Lower lobe of right lung (tissue), 2 donors: ENCODE measurements at places on chromosomes 1 and 21.

DNA sequence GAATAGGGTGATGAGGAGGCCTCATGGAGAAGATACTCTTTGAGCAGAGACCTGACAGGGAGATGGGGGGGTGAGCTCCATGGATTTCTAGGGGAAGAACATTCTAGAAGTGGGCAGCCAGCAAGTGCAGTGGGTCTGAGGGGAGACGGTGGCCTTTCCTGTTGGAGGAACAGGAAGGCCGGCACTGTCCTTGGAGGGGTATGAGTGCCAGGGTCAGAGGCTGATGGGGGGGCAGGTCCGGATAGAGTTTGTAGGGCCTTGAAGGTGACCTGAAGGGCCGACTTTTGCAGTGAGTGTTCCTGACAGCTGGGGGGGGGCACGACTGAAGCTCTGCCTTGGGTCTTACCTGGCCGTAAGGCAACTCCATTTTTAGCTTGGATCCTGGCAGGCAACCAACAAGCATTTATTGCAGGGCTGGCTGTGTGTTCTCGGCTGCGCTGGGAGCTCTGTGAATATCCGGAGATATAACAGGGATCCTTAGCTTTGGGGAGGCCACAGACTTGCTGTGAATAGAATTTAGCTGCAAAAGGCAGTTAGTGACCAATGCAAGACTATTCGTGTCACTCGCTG, 130.6 kb downstream of the MRPS6 start:
- no peak for DNase-seq

DNA sequence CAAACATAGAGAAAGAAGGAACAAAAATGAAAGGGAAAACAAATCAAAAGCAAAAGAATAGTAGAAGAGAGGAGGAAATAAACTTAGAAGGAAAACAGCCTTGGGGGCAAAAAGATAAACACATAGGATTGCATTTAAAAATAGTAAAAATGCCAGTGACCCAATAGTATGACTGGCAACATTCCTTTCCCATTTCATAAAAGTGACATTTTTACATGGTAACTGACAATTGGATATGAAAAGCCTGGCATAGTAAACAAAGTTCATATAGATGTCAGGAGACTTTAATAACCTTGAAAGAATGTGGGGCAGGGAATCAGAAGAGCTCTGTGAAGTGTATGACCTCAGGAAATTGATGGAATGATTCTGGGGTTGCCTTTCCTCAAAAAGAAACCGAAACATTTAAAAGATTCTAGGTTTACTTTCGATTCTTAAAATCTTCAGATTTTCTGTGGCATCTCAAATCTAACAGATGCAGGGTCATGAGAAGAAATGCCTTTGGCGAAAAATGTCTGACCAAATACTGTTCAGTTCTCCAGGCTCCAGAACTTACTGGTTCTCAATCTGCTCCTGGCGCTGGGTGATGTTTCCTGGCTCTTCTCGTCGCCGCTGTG, 33.7 kb downstream of the SPTA1 start:
- DNase-seq = no peak

GRCh38 chr21:44375761-44376241, 22.4 kb downstream of the TRPM2 start:
- DNase-seq = no peak

GRCh38 chr1:76680651-76681050, 186.6 kb upstream of the ST6GALNAC5 start:
- no peak for DNase-seq

GRCh38 chr1:41370225-41370624, 9.0 kb downstream of the FOXO6 start:
- no peak for DNase-seq

DNA sequence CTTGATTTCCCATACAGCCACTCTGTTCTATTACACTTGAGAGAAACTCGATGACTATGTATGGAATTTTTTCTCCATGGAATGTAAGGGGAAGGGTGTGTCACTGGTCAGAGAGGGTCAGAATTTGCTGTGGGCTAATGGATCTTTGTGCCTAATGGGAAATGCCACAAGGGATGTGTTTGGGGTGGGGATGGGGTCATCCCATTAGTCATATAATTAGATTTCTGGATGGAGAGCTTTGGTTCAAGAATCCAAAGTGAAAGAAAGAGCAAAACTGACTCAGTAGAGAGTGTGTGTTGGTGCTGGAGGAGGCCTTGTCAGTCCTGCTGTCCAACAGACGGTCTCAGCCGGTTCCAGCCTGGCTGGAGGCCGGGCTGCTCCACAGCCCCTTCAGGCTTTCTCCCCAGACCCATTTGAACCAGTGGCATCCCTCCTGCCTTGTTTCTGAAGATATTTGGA, 86.4 kb downstream of the LAMC2 start:
- DNase-seq = no peak

DNA sequence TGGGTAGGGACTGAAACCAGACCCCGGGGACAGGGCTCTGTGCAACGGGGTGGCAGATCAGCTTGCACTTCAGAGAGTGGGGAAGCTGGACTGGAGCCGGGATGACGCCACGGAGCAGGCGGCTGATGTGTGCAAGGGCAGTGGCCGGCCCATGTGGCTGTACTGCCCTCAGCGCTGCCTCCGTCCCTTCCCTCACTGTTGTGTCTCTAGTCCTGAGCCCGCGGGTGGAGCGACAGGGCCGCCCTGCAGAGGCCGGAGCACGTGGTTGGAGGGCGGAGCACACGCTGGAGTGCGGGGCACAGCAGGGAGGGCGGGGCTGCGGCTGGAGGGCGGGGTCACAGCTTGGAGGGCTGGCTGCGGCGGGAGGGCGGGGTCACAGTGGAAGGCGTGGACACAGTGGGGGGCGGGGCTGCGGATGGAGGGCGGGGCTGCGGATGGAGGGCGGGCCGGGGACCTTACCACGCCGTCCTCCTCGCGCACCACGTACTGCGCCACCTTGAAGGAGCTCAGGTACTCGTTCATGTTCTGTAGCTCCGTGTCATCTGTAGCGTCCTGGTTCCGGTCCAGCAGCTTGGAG, 52.4 kb downstream of the CHD5 start:
- peak; percentile 89 for DNase-seq

DNA sequence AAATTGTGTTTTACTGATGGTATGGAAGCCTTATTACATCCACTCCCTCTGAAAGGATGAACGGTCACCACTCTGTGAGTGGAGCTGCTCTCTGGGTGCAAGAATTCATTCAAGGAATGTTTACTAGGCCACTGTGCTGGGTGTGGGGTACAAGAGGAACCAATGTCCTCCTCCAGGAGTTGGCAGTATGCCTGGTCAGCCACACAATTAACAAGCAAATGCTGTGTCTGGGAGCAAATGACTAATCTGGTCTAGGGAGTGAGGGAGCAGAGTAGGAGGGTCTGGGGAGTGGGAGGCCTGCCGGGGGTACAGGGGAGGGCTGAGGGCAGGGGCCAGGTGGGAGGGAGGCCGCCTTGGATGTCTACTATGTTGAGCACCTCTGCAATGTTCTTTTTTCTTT, 27.2 kb upstream of the TDRD10 start:
- DNase-seq = peak; percentile 75
